T1000 (cell line): ENCODE measurements at places on chromosomes 13 and 19.

- no peak for DNase-seq
Measured at GRCh38 chr19:44785993-44786392, 8.3 kb downstream of the CBLC start.

GRCh38 chr19:17784201-17785008, 10.5 kb upstream of the B3GNT3 start:
- DNase-seq = peak; percentile 21

- DNase-seq = no peak
Measured at GRCh38 chr13:111380431-111380830, 60.0 kb downstream of the TEX29 start.

GRCh38 chr13:76868371-76868770, 17.8 kb downstream of the KCTD12 start:
- DNase-seq = no peak

GRCh38 chr13:107573184-107573583, 642.2 kb downstream of the LIG4 start:
- no peak for DNase-seq

GRCh38 chr13:102897371-102898138, 51.7 kb downstream of the ERCC5 start:
- no peak for DNase-seq

GRCh38 chr19:29645911-29646310, 19.4 kb upstream of the PLEKHF1 start:
- DNase-seq = no peak

- DNase-seq = no peak
Measured at GRCh38 chr13:97023117-97023516, 28.8 kb upstream of the OXGR1 start.

GRCh38 chr13:79402074-79402635, 3.9 kb downstream of the RBM26 start:
- DNase-seq = no peak

- DNase-seq = no peak
Measured at GRCh38 chr13:31631746-31632145, 107.6 kb upstream of the RXFP2 start.

DNA sequence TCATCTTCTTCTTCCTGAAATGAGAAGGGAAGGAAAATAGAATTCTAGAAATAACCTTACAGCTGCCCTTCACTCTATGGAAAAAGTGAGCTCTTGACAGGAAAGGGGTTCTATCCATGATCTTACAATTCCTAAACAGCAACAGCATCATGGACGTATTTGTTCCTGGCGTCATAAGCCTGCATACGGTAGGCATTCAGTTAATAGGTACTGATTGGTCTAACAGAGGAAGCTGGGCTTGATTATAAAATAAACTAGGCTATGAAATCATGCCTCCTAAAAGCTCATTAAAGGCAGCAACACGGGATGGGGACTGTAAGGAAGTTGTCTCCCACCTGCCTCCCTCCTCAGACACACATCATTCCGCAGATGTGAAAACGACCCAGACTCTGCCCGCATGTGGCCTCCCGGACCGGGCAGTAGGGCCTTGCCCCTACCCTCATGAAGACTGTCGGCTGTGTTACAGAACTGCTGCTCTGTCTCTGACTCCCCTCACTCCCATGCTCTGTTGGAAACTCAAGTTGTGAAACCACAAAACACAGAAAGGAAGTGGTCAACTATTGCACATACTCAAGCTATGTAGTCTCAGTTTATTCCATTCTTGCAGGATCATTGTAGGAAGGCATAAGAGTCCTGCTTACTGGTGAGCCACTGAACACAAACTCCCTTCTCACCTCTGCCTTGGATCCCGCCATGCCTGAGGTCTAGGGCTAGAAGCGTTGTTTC, 129.8 kb downstream of the DLEU7 start:
- no peak for DNase-seq

GRCh38 chr13:32811297-32811800, 204.9 kb upstream of the KL start:
- DNase-seq = no peak

GRCh38 chr19:56617531-56617930, 22.4 kb downstream of the ZNF71 start:
- no peak for DNase-seq
